ENCODE measurements at places on chromosomes 1 and 21. TPM values are rescaled to one million over a fixed set of nuclear protein-coding genes. Genes with fewer than 3 reads are reported as not detected.
A peak's percentile ranks its signal among the peaks of the same experiment; 100 is the strongest.

DNA sequence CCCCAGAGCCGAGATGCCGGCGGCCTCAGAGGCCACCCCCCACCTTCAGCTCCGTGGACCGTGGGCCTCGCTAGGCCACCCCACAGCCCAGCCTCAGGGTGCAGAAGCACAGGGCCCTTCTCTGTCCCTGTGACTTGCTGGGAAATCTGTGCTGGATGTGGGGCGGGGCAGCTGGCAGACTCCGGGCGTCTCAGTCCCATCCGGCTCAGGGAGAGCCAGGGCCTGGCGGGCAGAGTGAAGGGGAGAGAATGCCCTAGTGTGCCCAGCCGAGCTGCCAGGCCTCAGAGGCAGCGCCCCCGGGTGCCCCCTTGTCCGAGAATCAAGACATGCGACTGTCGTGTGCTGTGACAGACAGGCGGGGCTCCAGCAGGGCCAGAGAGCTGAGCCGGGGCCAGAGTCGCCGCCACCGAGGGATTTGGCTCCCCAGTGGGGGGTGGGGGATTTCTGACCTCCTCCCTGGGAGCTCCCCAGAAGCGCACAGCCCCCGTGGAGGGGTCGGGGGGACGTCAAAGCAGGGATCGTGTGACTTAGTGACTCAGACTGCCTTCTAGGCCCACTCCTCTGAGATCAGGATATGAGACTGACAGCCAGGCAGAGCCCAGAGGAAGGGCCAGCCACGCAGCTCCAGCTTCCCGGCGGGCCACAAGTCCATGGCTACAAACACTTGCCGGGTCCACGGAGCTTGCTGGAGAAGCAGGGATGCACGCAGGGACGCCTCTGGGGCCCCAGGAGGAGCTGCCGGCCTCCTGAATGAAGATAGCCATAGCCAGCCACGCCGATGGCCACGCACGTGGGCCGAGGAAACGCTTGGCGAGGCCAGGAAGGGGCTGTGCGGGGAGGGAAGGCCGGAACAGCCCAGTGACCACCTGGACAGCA is 11.9 kb downstream of the COL6A1 start:
- no peak for ATAC-seq

- ATAC-seq = no peak
Measured at GRCh38 chr1:100076744-100077143, 56.0 kb downstream of the SASS6 start.

GRCh38 chr1:168138134-168138533 is 1.4 kb upstream of the GPR161 start:
- peak; percentile 81 for ATAC-seq

- ATAC-seq = no peak
Measured at GRCh38 chr1:58849551-58849950, 65.7 kb upstream of the JUN start.

DNA sequence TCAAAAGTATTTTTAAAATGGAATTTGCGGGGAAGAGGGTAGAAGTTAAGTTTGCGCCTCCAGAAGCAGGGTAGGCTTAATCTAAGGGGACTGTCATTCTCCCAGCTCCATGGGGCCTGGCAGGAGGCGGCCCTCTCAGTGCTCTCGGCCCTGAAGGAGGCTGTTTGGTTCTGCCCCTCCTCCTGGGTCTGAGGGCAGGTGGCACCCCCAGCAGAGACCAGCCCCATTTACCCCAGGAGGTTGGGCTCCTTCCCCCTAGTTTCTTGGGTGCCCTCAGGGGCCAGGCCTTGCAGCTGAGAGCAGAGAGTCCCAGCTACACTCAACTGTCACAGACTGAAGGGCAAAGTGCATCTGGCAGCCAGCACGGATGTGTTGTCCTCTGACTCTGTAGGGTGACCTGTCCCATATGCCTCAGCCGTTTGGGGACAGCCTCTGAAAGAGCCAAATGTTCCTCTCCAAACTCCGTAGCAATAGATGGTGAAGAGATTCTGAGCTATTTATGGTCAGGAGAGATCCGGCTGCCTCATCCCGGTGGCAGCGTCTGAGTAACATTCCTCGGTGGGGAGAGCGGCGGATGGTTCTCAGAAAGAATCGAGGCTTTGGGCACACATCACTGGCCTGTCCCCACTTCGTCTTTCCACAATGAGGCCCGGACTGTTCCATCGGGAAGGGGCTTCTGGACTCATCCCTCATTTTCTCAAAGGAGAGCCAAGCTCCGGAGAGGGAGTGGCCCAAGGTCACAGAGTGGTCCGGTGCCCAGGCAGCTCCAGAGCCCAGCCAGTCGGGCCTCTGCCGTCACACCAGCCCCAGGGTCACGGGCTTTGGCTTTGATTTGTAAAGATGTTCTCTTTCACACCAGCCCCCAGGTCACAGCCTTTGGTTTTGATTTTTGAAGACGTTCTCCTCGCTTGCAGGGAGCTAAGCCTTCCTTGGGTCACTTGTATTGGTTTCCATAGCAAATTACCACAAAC is 424.2 kb upstream of the VAMP3 start:
- no peak for ATAC-seq

DNA sequence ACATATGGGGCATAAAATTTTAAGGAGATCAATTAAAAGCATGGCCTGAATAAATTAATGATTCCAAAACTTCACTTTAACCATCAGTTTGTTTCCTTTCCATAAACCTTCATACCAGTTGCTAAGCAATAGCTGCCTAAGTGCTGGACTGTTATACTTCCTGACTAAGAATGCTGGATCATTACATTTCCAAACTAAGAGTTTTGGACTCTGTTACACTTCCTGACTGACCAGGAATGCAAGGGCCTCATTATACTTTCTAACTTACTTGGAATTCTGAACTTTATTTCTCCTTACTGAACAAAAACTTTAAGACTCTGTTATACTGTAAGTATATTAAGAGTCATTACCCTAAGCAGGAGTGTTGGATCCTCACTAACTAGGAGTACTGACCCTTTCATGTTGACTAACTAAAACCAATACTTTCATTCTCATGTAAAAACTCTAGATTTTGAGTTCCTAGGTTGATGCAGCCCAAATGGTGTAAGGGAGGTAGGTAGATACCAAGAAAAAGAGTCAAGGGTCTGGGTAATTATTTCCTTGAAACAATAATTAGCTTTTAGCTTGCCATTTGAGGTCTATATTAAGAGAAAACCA is 118.2 kb downstream of the FAF1 start:
- no peak for ATAC-seq

DNA sequence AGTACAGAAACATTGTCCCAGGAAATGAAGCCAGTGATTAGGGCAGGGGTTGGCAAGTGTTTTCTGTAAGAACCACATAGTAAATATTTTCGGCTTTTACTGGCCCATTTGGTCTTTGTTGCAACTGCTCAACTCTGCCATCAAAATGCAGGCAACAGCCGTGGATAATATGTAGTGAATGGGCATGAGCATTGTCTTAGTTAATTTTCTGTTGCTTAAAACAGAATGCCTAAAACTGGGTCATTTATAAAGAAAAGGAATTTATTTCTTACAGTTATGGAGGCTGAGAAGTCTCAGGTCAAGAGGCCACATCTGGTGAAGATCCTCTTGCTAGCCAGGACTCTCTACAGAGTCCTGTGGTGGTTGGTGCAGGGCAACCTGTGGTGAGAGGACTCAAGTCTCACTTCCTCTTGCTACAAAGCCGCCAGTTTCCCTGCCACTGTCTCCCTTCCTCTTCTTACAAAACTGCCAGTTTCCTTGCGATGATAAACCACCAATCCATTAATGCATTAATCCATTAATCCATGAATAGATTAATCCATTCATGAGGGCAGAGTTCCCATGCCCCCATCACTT is 166.4 kb downstream of the PSMG1 start:
- no peak for ATAC-seq

DNA sequence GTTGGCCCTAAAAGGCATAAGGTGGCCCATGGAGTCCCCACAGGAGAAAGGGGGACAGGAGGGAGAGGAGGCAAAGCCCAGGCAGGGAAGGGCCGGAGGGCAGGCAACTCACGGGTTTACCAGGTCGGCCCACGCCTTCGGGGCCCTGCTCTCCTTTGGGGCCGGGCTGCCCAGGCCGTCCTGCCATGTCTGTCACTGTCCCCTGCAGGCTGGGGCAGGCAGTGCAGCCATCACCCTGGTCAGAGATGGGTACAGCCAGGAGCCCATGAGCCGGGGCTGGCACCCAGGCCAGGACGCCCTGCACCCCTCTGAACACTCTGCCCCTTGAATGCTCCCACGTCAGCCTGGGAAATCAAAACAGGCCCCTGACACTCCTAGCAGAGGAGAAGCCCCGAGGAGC is 19.8 kb downstream of the COL16A1 start:
- ATAC-seq = peak; percentile 41

GRCh38 chr1:16386454-16387113 is 19.5 kb downstream of the SZRD1 start:
- ATAC-seq = peak; percentile 60

DNA sequence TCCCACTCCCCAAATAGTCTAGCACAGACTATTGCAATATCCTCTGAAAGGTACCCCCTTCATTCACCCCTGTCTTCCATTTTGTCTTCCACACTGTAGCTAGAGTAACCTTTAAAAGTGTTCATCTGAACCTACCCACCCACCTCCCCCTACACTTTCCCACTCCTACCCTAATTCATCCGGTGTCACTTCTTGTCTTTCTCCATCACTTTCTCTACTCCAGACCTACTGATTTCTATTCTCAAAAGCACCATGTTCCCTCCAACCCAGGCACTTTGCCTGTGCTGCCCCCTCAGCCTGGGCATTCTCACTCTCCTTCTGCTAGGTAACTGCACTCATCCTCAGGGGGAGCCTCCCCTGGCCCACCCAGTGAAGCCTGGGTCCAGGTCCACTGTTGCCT is 4.7 kb upstream of the MAN1C1 start:
- ATAC-seq = no peak

GRCh38 chr1:115976921-115977498 is 697 bp downstream of the SLC22A15 start:
- ATAC-seq = peak; percentile 26

- no peak for ATAC-seq
Measured at GRCh38 chr1:20114021-20114648, 5.2 kb downstream of the PLA2G2D start.

DNA sequence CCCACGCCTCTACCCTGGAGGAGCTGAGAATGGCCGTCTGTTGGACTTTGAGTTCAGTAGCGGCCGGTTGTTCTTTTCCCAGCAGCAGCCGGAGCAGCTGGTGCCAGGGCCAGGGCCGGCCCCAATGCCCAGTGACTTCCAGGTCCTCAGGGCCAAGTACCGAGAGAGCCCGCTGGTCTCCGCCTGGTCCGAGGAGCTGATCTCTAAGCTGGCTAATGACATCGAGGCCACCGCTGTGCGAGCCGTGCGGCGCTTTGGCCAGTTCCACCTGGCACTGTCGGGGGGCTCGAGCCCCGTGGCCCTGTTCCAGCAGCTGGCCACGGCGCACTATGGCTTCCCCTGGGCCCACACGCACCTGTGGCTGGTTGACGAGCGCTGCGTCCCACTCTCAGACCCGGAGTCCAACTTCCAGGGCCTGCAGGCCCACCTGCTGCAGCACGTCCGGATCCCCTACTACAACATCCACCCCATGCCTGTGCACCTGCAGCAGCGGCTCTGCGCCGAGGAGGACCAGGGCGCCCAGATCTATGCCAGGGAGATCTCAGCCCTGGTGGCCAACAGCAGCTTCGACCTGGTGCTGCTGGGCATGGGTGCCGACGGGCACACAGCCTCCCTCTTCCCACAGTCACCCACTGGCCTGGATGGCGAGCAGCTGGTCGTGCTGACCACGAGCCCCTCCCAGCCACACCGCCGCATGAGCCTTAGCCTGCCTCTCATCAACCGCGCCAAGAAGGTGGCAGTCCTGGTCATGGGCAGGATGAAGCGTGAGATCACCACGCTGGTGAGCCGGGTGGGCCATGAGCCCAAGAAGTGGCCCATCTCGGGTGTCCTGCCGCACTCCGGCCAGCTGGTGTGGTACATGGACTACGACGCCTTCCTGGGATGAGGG is 28.5 kb upstream of the SPSB1 start:
- no peak for ATAC-seq

GRCh38 chr1:67832737-67833601 is at the start of gene GNG12:
Gene GNG12, minus strand, starts transcription at chr1:67833467. Its CDS starts 125,781 bp downstream, at chr1:67707686.
- ATAC-seq = peak; percentile 78

GRCh38 chr1:112234710-112235109 is 161.3 kb upstream of the CTTNBP2NL start:
- no peak for ATAC-seq

- no peak for ATAC-seq
Measured at GRCh38 chr1:183936791-183937190, 100.7 kb downstream of the COLGALT2 start.

GRCh38 chr1:21126324-21126723 is 50.4 kb downstream of the EIF4G3 start:
- ATAC-seq = no peak

GRCh38 chr1:172512591-172512990 is 20.4 kb upstream of the SUCO start:
- ATAC-seq = no peak

- ATAC-seq = no peak
Measured at GRCh38 chr1:4084896-4085295, 184.8 kb upstream of the C1orf174 start.

DNA sequence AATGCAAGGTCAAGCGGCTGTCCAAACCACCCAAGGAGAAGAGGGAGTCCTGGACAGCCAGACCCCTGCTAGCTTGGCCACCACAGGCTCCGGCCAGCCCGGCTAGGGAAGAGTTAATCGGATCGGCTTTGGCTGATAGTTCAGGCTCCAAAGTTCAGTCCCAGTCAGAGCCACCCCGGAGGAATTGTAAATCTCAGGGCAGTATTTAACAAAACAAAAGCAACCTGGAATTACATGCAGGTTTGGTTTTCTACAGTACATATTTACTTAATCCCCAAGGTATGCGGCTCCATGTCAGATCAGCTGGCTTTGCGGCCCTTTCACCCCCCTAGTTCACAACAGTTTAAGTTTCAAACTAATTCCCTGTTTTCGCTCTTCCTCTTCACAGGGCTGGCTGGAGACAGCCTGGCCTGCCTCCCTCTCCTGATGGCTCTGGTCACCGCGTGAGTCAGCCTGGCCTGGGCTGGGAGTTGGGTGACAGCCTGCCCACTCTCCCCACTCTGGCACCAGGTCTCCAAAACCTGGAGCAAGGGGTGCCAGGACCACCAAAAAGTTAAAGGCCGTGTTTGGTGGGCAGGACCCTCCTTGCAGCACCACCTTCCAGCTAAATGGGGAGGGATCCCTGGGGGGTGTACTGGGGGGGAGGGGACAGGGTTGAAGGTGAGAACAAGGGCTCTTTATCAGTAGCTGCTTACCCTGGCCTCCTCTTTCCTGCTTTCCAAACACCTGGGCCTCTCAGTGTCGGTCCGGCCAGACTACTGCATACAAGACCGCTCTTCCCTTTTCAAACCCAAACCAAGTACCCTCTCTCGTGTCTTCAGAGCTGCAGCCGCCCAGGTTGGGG is 1.9 kb downstream of the DHRS3 start:
- no peak for ATAC-seq

GRCh38 chr1:231186356-231187115 is 24.7 kb downstream of the TRIM67 start:
- ATAC-seq = no peak

SPRR2A gene
- 5,244 TPM for total RNA-seq

SIM2 gene
- total RNA-seq = 18.3 TPM

RNU1-2 gene
- total RNA-seq = 6,387 TPM

SLC22A15 gene
- 6.6 TPM for total RNA-seq

SLAMF8 gene
- total RNA-seq = 0.80 TPM

DMBX1 gene
- total RNA-seq = not detected

PGLYRP4 gene
- total RNA-seq = 14.5 TPM

CFAP45 gene
- 1.5 TPM for total RNA-seq

ALX3 gene
- total RNA-seq = not detected

OR14K1 gene
- not detected for total RNA-seq

GBP7 gene
- total RNA-seq = not detected

WNT2B gene
- total RNA-seq = 4.4 TPM

CLDN19 gene
- total RNA-seq = not detected

CELA3A gene
- total RNA-seq = not detected

AGT gene
- total RNA-seq = 0.12 TPM
